Left lobe of liver (tissue), 2 donors: ENCODE measurements at places on chromosomes 5 and 9. TPM values are rescaled to one million over a fixed set of nuclear protein-coding genes. Genes with fewer than 3 reads are reported as not detected.

PCDHAC1 gene
- total RNA-seq, result 0.28 TPM

PROB1 gene
- 0.75 TPM for total RNA-seq

LECT2 gene
- total RNA-seq, result 6.5 TPM

NRG2 gene
- total RNA-seq, result 0.81 TPM

CBY3 gene
- total RNA-seq, result not detected

DNA sequence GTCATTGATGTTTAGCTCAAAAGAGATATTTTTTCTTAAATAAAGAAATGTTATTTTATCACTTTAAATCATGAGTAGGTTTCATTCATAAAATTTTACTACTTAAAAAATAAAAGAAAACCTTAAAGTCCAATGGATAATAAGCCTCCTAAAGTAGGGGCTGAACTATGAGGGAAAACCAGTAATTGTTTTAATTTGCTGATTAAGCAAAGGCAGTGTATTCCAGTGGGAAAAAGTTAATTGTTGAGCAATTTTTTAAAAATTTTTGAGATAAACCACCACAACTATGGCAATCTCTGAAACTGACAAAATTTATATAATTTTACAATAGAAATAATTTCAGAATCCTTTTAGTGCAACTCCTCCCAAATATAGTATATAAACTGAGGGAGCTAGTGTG is 195.0 kb downstream of the FBXO4 start:
- no peak for DNase-seq

- DNase-seq, result no peak
Measured at GRCh38 chr9:135671591-135672041, 8.5 kb downstream of the LCN9 start.

DNA sequence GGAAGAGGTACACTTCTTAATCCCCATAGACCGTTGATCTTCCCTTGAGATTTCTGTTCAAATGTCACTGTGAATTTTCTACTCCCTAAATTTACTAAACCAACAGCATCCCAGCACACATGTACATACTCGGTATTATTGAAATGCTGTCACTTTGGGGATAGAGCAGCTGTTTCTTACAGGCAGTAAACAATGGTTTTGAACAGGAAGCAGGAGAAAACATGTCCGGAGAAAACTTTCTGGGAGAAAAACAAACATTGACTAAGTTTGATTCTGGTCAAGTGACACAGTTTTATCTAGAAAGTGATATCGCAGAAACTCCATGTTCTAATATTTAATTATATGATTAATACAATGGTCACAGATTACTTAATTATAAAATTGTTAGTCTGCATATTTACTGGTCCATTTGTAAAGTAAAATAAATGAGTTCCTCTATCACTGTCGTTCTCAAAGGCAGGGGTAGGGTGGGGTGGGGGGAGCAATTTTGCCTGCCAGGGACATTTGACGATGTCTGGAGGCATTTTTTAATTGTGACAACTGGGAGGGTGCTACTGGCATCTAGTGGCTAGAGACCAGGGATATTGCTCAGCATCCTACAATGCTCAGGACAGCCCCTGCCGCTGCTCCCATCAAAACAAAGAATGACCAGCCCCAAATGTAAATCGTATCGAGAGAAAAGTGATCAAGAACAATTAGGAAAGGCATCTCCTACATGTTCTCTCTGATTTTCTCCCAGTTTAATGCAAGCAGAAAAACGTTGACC is 12.2 kb downstream of the TAS2R1 start:
- DNase-seq, result no peak

- DNase-seq, result no peak
Measured at GRCh38 chr5:80975065-80975464, 14.9 kb downstream of the RASGRF2 start.

- no peak for DNase-seq
Measured at GRCh38 chr9:13586587-13587374, 307.3 kb upstream of the MPDZ start.

DNA sequence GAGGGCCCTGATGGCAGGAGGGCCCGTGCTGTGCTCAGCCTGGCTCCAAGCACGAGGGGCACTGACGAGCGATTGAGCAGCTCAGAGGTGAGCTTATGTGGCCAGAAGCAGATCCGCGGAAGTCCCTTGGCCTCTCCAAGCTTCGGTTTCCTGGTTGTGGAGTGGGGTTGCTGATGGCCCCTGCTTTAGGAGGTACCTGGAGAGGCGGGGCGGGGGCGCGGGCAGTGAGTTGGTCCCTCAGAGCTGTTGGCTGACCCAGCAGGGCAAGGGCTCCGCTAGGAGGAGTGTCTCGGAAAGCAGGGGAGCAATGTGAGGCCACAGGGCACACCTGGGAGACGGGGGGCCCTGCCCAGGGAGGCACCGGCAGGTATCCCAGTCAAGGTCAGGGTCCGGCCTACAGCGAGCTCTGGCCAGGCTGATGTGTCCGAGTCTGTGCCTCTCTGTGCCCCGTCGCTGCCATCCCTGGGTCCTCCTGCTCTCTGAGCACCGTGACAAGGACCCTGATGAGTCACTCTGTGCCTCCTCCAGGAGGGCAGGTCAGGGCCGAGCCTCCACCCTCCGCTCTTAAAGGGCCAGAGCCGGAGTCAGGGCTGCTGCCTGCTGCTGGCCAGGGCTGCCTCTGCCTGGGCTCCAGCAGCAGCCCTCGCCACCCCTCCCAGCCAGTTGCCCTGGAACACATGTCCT is 14.8 kb downstream of the NCS1 start:
- DNase-seq, result no peak

DNA sequence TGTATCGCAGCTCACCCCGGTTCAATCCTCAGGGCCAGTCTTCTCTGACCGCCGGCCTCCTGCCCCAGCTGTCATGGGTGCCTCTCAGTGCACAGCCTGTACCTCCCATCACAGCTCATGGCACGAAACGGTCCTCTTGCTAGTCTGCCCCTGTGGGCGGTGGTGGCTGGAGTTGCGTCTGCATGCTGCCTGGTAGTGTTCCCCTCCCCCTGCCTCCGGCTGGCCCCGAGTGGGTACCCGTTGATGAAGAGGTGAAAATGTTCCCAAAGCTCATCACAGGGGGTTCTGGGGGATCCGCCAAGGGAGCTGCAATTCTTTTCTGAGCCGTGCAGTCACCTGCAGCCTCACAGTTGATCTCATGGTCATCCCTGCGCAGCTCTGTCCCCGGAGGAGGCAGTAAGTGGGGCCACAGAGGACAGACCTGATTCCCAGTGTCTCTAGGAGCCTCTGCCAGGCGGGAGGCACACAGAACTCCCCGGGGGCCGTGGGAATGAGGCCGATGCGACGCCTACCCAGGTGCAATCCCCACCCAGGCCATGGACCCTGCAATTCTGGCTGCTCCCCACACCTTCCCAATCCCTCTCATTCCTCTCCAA is 34.7 kb upstream of the FIBCD1 start:
- DNase-seq, result no peak

DNA sequence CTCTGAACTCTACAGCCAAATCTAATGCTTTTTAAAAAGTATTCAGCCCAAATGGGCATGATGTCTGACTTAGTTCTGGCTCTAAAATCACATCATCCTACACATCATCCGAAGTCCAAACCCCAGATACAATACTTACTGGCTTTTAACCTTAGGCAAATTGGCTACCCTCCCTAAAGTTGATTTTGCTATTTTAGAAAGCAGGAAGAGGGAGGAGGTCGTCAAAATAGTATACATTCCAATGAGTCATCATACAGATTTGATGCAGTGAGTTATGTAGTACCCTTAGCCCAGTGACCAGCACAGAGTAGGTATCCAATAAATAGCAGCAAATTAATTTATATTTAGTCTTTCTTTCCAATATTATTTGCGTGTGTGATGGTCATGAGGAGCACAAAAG is 582.0 kb upstream of the TUSC1 start:
- DNase-seq, result no peak

GRCh38 chr9:6051511-6051950 is 36.1 kb upstream of the RANBP6 start:
- DNase-seq, result no peak

- DNase-seq, result no peak
Measured at GRCh38 chr5:122004201-122004600, 42.4 kb downstream of the SRFBP1 start.
